ENCODE measurements at places on chromosomes 16 and 17.

DNA sequence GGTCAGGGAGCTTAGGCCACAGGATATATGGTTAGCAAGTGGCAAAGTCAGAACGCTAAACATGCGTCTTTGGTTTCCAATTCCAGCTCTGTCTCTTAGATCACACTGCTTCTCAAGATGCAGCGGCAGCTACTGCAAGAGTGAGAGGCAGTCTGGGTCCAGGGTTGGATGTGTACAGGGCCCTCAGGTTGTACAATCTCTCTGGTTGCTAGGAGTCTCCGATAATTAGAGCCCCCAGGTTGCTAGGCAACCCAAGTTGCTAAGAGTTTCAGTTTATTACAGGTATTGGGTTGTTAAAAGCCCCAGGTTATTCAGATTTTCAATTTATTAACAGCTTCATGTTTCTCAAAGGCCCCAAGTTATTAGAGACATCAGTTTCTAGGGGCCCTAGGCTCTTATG, 15.5 kb upstream of the SPACA3 start:
- DNase-seq: no peak

DNA sequence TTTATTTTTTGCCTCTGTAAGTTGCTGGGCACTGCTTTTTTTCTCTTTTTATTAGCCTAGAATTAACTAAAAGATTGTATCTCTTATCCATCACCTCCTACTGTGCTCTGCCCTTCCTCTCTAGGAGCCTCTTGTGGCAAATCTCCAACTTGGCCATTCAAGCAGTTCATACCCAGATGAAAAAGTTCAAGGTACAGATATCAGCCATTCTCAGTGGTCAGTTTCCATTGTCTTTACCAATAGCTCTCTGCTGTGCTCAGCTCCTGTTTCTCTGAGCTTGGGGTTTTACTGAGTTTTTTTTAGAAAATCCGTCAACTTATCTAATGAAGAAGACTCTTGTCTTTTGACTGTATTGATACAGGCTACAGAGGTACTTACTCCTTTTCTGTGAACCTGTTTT, 15.6 kb downstream of the MOSMO start:
- DNase-seq: peak; percentile 49

- DNase-seq: peak; percentile 64
Measured at GRCh38 chr17:58084317-58084981, 1.2 kb downstream of the DYNLL2 start.

GRCh38 chr17:5694551-5694950, 110.2 kb upstream of the NLRP1 start:
- no peak for DNase-seq

DNA sequence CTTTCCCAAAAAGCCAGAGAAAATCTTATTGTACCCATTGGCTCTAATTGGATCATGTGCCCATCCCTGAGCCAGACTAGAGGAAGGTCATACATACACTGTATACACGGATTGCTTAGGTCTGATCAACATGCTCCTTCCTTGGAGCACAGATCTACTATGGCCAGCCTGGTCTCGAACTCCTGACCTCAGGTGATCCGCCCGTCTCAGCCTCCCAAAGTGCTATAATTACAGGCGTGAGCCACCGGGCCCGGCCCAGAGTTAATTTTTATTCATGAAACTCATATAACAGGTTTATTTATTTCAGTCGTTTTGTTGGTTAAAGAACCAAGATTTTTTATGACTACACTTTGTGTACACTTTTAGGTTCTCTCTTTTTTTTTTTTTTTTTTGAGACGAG, 1.2 kb upstream of the TAOK1 start:
- DNase-seq: no peak

- DNase-seq: no peak
Measured at GRCh38 chr17:29162082-29162908, 17.9 kb downstream of the MYO18A start.

GRCh38 chr17:78122216-78122930, 6.2 kb downstream of the TMC6 start:
- DNase-seq: no peak

DNA sequence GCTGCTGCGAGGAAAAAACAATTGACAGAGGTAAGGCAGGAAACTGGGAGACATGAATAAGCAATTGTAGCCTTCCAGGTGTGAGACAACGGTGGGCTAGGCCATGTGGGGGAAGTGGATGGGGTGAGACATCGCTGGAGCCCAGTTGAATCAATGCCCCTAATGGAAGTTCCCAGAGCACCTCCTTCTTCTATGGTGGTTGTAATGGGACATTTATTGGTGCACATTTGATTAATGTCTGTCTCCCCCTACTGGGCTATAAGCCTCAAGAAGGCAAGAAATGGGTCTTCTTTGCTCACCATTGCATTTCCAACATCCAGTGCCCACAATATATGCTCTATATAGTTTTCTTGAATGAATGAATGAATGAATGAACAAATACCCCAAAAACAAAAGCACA, 22.7 kb upstream of the CD300E start:
- peak; percentile 66 for DNase-seq

- DNase-seq: no peak
Measured at GRCh38 chr17:19533718-19534561, at the start of gene SLC47A1. TSS of gene SLC47A1 (plus strand) at chr17:19533854. CDS start at chr17:19533940, 86 bp downstream.

- no peak for DNase-seq
Measured at GRCh38 chr17:49505854-49506253, 10.8 kb downstream of the NGFR start.

GRCh38 chr16:61366006-61366405, 670.2 kb downstream of the CDH8 start:
- DNase-seq: no peak

Measured in GM10248 (cell line).